ENCODE measurements at places on chromosomes 3 and 15. TPM values are rescaled to one million over a fixed set of nuclear protein-coding genes. Genes with fewer than 3 reads are reported as not detected.

NOX5 gene
- total RNA-seq: not detected

ALPK3 gene
- 104 TPM for total RNA-seq

GHSR gene
- total RNA-seq: not detected

GOLGA8K gene
- 0.16 TPM for total RNA-seq

SPG11 gene
- 24.6 TPM for total RNA-seq

CCDC80 gene
- 53.7 TPM for total RNA-seq

IL17RD gene
- total RNA-seq: 0.49 TPM

HRG gene
- total RNA-seq: not detected

IP6K2 gene
- 62.6 TPM for total RNA-seq

LDHAL6B gene
- not detected for total RNA-seq

TRH gene
- total RNA-seq: not detected

CFAP92 gene
- 0.69 TPM for total RNA-seq

CCDC54 gene
- not detected for total RNA-seq

CFAP20DC gene
- total RNA-seq: 0.81 TPM

C3orf49 gene
- total RNA-seq: not detected

GPR62 gene
- total RNA-seq: not detected

CHRNA7 gene
- 1.1 TPM for total RNA-seq

CYFIP1 gene
- 154 TPM for total RNA-seq

ANKUB1 gene
- total RNA-seq: not detected

ECE2 gene
- total RNA-seq: not detected

Measured in bladder microvascular endothelial cell (primary cell).